CD4-positive, alpha-beta memory T cell (primary cell): ENCODE measurements at places on chromosomes 3 and 15. TPM values are rescaled to one million over a fixed set of nuclear protein-coding genes. Genes with fewer than 3 reads are reported as not detected.

GRCh38 chr15:61169904-61170695 is 59.0 kb downstream of the RORA start:
- H3K36me3 ChIP-seq = no peaks in the 10 kb centered on the region
- no peak overlapping the region for H3K27ac ChIP-seq
- H3K4me3 ChIP-seq = no peak overlapping the region
- H3K4me1 ChIP-seq = peaks cover 22% of the 10 kb centered on the region
- no peak for DNase-seq

- H3K27me3 ChIP-seq = peaks cover 4% of the 10 kb centered on the region
- H3K4me3 ChIP-seq = no peak overlapping the region
- no peaks in the 10 kb centered on the region for H3K36me3 ChIP-seq
- no peaks in the 10 kb centered on the region for H3K4me1 ChIP-seq
- H3K27ac ChIP-seq = no peak overlapping the region
These were observed 347.8 kb upstream of the C2CD4B start for GRCh38 chr15:62512904-62513303.

GRCh38 chr3:71486831-71487230 is 96.7 kb downstream of the FOXP1 start:
- H3K27me3 ChIP-seq = no peaks in the 10 kb centered on the region
- H3K27ac ChIP-seq = peak overlapping the region; percentile 69
- no peak for DNase-seq
- H3K4me3 ChIP-seq = peak overlapping the region; percentile 34
- peaks cover 93% of the 10 kb centered on the region for H3K4me1 ChIP-seq

GRCh38 chr15:57446393-57446792 is 70.1 kb downstream of the CGNL1 start:
- no peak overlapping the region for H3K27ac ChIP-seq
- H3K4me1 ChIP-seq = no peaks in the 10 kb centered on the region
- H3K4me3 ChIP-seq = no peak overlapping the region
- DNase-seq = no peak
- H3K27me3 ChIP-seq = no peaks in the 10 kb centered on the region

DNA sequence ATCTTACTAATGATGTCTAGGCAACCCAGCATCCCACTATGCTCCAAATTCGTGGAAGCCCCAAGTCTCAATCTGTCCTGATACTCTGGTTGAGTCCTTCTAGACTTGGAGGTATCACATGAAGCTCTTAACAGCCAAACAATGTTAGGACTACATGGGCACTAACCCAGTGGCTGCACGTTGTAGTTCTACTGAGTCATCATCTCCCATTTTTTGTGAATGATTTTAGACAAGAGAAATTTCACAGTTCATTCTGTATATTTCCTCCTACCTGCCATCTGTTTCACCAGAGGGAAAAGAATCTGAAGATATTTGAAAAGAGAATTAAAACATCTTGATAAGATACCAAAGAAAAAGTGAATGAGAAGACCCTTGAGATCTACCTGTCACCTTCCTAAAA is 9.8 kb upstream of the WWTR1 start:
- no peaks in the 10 kb centered on the region for H3K4me1 ChIP-seq
- no peak overlapping the region for H3K4me3 ChIP-seq
- no peak for DNase-seq
- H3K27ac ChIP-seq = no peak overlapping the region

- H3K27ac ChIP-seq = no peak overlapping the region
- no peak for DNase-seq
- no peak overlapping the region for H3K4me3 ChIP-seq
- no peaks in the 10 kb centered on the region for H3K27me3 ChIP-seq
These were observed 12.5 kb downstream of the SH2D7 start for GRCh38 chr15:78104566-78105475.

GRCh38 chr3:30664459-30664858 is 58.1 kb downstream of the TGFBR2 start:
- H3K4me3 ChIP-seq = peak overlapping the region; percentile 4
- no peak overlapping the region for H3K27ac ChIP-seq
- no peaks in the 10 kb centered on the region for H3K36me3 ChIP-seq
- peaks cover 97% of the 10 kb centered on the region for H3K4me1 ChIP-seq

- peaks cover 36% of the 10 kb centered on the region for H3K36me3 ChIP-seq
- DNase-seq = peak; percentile 97
- H3K4me3 ChIP-seq = peak within 1 kb of the TSS; percentile 97
- no peaks in the 10 kb centered on the region for H3K27me3 ChIP-seq
These were observed at the start of gene CCNL1 for GRCh38 chr3:157159762-157160657. Gene CCNL1 (minus strand): TSS chr3:157160147. CDS start chr3:157160094, 53 bp downstream.

GRCh38 chr15:50909010-50909317 is 481 bp downstream of the AP4E1 start:
- DNase-seq = no peak
- peak overlapping the region; percentile 89 for H3K4me3 ChIP-seq
- H3K36me3 ChIP-seq = no peaks in the 10 kb centered on the region
- H3K4me1 ChIP-seq = peaks cover 16% of the 10 kb centered on the region

DNA sequence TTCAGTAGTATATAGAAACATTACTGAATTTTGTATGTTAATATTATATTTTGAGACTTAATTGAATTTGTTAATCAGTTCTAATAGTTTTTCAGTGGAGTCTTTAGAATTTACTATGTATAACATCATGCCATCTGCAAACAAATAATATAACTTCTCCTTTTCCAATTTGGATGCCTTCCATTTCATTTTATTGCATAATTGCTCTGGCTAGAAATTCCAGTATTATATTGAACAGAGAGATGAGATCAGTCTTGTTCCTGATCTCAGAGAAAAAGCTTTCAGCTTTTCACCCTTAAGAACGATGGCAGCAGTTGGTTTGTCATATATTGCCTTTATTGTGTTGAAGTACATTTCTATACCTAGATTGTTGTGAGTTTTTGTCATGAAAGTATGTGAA is 40.4 kb downstream of the OR4F15 start:
- no peaks in the 10 kb centered on the region for H3K27me3 ChIP-seq
- no peak overlapping the region for H3K27ac ChIP-seq
- DNase-seq = no peak
- H3K4me1 ChIP-seq = no peaks in the 10 kb centered on the region

DNA sequence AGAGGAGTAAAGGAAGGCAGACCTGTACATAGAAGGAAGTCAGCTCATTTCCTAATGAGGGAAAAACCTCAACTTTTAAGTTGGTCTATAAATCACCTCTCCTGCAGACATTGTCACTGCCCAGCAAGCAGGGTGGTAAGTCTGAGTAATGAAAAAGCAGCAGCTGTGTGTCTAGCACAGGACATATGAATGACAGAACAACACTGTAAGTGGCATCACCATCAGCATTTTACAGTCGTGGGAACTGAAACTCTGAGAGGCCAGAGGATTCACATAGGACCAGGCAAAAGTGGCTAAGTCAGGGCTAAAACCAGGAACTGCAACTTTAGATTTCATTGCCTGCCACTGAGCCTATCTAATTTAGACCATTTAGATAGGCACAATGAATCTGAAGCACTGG is 235.6 kb downstream of the CLSTN2 start:
- no peaks in the 10 kb centered on the region for H3K27me3 ChIP-seq
- no peak overlapping the region for H3K4me3 ChIP-seq
- H3K4me1 ChIP-seq = no peaks in the 10 kb centered on the region
- H3K27ac ChIP-seq = no peak overlapping the region

DNA sequence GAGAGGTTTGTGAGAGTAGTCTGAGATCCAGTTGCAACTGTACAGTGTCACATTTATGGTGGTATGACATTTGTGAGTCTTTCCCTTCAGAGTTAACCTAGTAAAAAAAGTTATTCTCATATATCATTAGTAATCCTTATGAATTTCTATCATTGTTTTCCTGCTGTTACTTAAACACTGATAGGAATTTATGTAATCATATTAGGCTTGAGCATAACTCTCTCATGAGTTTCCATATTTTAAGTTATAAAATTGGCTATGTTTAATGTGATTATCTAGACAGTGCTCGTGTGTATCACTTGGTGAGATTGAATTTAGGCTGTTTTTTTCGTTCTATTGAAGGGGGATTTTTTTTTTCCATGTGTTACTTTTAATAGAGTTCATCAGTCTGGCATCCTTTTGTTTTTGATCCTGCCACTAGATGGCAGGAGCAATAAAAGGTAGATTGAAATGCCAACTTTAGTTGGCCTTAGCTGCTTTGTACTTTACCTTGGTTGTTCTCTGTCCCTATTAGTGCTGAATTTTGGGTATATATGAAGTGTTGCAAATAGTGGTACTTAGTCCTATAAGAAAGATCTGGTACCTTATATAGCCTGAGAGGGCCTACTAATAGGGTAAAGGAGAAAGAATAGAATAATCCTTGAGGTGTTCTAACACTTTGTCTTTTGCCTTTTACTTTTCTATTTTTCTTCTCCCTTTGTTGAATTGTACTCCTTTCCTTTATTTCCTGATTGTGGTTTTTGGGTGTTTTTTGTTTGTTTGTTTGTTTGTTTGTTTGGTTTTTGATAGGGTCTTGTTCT is 17.9 kb downstream of the STT3B start:
- DNase-seq = peak; percentile 38
- no peaks in the 10 kb centered on the region for H3K36me3 ChIP-seq
- peaks cover 84% of the 10 kb centered on the region for H3K4me1 ChIP-seq
- H3K27ac ChIP-seq = no peak overlapping the region
- no peak overlapping the region for H3K4me3 ChIP-seq

- H3K27me3 ChIP-seq = no peaks in the 10 kb centered on the region
- no peak for DNase-seq
- no peak overlapping the region for H3K27ac ChIP-seq
- H3K36me3 ChIP-seq = no peaks in the 10 kb centered on the region
- no peak overlapping the region for H3K4me3 ChIP-seq
These were observed 486.4 kb downstream of the FHIT start for GRCh38 chr3:60764870-60765269.

- no peaks in the 10 kb centered on the region for H3K36me3 ChIP-seq
- no peak overlapping the region for H3K4me3 ChIP-seq
- H3K27ac ChIP-seq = no peak overlapping the region
- H3K27me3 ChIP-seq = no peaks in the 10 kb centered on the region
- H3K4me1 ChIP-seq = no peaks in the 10 kb centered on the region
- no peak for DNase-seq
These were observed 285.3 kb downstream of the SV2B start for GRCh38 chr15:91385311-91385710.

- H3K36me3 ChIP-seq = peaks cover 6% of the 10 kb centered on the region
- no peak overlapping the region for H3K27ac ChIP-seq
- H3K27me3 ChIP-seq = no peaks in the 10 kb centered on the region
- H3K4me1 ChIP-seq = peaks cover 16% of the 10 kb centered on the region
- H3K4me3 ChIP-seq = no peak overlapping the region
These were observed 3.1 kb downstream of the AP4E1 start for GRCh38 chr15:50911621-50912020.

- no peaks in the 10 kb centered on the region for H3K36me3 ChIP-seq
- no peak overlapping the region for H3K4me3 ChIP-seq
- peaks cover 32% of the 10 kb centered on the region for H3K4me1 ChIP-seq
- DNase-seq = no peak
- peaks cover 48% of the 10 kb centered on the region for H3K27me3 ChIP-seq
These were observed 10.3 kb downstream of the ISL2 start for GRCh38 chr15:76346669-76347481.

DNA sequence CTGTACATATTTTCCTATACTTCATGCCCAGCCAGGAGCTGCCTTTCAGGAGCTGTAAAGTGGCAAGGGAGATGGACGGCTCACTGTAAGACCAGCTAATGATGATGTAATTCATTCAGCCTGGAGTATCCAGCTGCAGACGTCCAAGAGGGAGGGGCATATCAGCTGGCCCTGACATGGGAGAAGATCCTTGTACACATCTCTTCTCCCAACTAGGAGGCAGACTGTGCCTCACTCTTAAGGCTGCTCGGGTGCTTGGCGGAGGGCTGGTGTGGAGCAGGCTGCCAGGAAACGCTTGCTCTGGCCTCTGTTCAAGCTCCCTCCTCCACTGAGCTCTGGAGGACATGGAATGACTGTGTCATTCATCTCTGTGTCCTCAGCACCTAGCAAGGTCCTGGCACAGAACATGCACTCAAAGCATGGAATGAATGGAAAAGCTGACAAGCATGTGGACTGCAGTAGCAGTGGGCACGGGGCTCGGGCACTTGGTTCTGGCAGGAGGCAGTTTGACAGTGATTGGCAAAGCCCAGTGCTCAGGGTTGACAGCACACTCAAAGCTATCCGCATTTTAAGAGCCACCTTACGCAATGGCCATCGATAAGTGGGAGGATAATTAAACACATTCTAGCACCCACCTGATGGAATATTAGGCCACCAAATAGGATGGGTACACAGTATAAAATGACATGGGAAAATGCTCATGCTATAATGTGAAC is 72.4 kb downstream of the TBC1D2B start:
- no peaks in the 10 kb centered on the region for H3K4me1 ChIP-seq
- no peak for DNase-seq
- no peaks in the 10 kb centered on the region for H3K27me3 ChIP-seq
- H3K4me3 ChIP-seq = no peak overlapping the region
- peaks cover 78% of the 10 kb centered on the region for H3K36me3 ChIP-seq

DNA sequence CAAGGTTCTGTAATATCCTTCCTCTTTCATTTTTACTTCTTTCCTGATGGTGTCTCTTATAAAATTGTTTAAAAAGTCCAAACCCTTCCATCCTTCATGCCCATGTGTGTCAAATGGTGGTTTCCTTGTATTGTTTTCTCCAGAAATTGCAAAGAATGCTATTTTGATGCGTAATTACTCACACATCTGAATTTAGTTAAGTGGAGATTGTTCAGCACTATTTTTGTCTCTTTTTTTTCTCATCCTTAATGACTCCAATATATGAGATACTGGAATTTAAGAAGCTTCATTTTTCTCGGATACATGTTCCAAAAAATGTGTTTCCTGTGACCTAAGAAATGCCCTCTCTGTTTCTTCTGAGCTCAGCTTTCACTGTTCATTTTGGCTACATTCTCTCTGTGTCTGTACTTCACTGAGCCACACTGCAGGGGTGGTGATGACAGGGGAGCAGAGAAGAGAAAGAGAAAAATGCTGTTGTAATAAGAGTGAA is 799.8 kb downstream of the DIPK2A start:
- no peak for DNase-seq
- no peak overlapping the region for H3K4me3 ChIP-seq
- no peaks in the 10 kb centered on the region for H3K4me1 ChIP-seq
- no peaks in the 10 kb centered on the region for H3K27me3 ChIP-seq
- H3K27ac ChIP-seq = no peak overlapping the region
- no peaks in the 10 kb centered on the region for H3K36me3 ChIP-seq

GRCh38 chr3:31483776-31484175 is 48.9 kb upstream of the STT3B start:
- no peaks in the 10 kb centered on the region for H3K36me3 ChIP-seq
- H3K4me3 ChIP-seq = no peak overlapping the region
- no peak overlapping the region for H3K27ac ChIP-seq

- no peak overlapping the region for H3K4me3 ChIP-seq
- H3K36me3 ChIP-seq = no peaks in the 10 kb centered on the region
- no peaks in the 10 kb centered on the region for H3K27me3 ChIP-seq
- no peak overlapping the region for H3K27ac ChIP-seq
These were observed 31.9 kb downstream of the RBP2 start for GRCh38 chr3:139444446-139444845.

GRCh38 chr3:50620420-50620819 is 3.5 kb downstream of the MAPKAPK3 start:
- no peaks in the 10 kb centered on the region for H3K36me3 ChIP-seq
- no peak overlapping the region for H3K4me3 ChIP-seq
- H3K27me3 ChIP-seq = no peaks in the 10 kb centered on the region
- peaks cover 87% of the 10 kb centered on the region for H3K4me1 ChIP-seq

Gene CD200
- polyA plus RNA-seq = 1.2 TPM

Gene NANOGP8
- polyA plus RNA-seq = not detected

Gene GLDN
- polyA plus RNA-seq = not detected

Gene PRICKLE2
- polyA plus RNA-seq = not detected

Gene STRIT1
- not detected for polyA plus RNA-seq

Gene AMIGO3
- not detected for polyA plus RNA-seq

Gene C3orf20
- not detected for polyA plus RNA-seq

Gene FGF7
- polyA plus RNA-seq = not detected

Gene PLA1A
- not detected for polyA plus RNA-seq

Gene PLD1
- polyA plus RNA-seq = 1.3 TPM

Gene GHRL
- 0.75 TPM for polyA plus RNA-seq

Gene GOLGA8O
- not detected for polyA plus RNA-seq
